Epithelial cell of proximal tubule (primary cell): ENCODE measurements at places on chromosomes 16 and 17.

- DNase-seq: no peak
Measured at GRCh38 chr17:67993153-67993997, 2.9 kb downstream of the C17orf58 start.

DNA sequence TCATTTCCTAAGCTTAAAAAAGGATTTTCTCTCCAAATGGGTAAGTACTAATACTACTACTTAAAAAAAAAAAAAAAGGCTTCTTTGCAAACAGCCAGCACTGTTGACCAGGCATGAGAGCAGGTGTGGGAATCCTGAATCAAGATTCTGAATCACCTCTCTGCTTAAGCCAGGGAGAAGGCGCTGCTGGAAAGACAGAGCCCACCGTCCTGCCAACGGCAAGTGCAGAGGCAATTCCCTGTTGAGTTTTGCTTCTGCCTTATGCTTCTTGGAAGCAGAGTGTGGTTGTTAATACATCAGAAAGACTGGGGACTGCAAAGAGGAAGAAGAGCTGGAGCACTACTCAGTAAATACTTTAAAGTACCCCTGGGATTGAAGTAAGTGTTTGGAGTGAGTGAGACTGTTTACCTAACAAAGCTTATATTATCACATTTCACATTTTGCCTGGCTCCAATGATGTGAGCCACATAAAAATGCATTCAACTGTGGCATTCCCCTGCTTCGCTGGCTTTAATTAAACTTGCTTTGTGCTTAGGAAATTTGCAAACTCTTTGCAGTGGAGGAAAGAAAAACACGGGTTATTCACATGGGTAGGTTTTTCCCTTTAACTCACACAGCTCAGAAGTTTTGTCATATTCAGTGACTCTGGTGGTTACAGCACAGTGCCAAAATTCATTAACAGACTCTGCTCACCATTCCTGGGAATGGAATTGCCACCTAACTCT, 86.0 kb upstream of the KIF2B start:
- DNase-seq: peak; percentile 96

- no peak for DNase-seq
Measured at GRCh38 chr16:68385371-68385770, 62.9 kb downstream of the SMPD3 start.

DNA sequence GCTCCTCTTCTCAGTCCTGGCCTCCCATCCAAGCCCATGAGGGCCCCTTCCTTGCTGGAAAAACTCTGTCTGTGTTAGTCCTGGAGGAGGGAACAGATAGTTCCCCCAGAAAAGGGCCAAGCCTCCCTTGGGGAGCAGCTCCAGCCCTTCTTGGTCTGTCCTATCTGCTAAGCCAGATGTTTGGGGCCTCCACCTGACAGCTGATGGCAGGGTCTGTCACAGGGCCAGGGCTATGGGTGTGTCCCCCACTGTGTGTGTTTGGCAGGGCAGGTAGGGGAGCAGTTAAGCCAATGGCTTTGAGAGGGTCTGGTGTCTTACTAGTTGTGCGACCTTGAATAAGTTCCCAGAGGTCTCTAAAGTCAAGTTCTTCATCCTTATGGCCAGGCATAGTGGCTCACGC, 13.6 kb upstream of the SLC4A1 start:
- DNase-seq: no peak

DNA sequence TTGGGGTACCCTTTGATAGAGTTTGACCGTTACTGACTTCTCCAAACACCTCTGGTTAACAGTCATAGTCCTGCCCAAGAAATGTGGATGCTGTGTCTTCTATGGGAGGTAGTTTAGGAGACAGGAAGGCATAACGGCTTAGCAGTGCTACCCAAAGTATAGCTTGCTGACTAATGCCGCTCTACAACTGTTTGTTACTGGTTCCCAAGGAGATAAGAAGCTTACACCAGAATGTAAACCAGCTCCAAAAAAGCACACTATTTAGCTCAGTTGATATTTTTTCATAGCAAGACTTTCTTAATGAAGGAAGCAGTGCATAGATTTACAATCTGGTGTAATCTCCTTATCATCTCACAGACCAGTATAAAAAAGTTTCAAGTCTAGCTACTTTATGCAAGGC, 95.7 kb downstream of the HS3ST3B1 start:
- DNase-seq: no peak

- DNase-seq: no peak
Measured at GRCh38 chr16:53224951-53225533, 170.3 kb downstream of the CHD9 start.
